ENCODE measurements at places on chromosomes 2 and 18. TPM values are rescaled to one million over a fixed set of nuclear protein-coding genes. Genes with fewer than 3 reads are reported as not detected.

Gene PLGLB2
- total RNA-seq = 1.1 TPM

Gene CNDP1
- not detected for total RNA-seq

Gene EIPR1
- total RNA-seq = 18.8 TPM

DNA sequence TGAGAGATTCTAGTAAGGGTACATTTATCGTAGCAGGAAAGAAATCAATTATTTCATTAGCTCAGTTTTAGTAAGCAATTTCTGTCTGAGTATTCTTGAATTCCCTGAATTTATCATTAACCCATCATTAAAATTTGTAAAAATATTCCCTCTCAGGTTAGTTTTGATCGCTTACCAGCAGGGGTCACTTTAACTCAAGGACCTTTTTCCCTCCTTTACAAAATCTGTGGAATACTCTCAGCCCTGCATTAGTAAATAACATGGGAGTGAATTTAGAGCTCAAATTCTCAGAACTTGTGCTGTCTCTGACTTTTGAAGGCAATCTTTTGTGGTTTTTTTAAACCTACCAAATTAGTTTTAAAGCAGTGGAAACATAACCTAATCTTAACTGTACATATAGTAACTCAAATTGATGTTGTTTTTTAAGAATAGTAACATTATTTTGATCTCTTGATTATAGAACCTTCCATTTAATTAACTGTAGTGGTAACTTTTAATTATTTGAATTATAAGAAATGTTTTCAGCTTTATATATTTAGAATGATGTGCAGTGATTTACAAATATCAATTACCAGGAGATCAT lies 97.2 kb downstream of the AGPS start:
- H3K4me3 ChIP-seq = no peak overlapping the region
- no peak for DNase-seq
- no peaks in the 10 kb centered on the region for H3K27me3 ChIP-seq
- H3K4me1 ChIP-seq = no peaks in the 10 kb centered on the region
- H3K27ac ChIP-seq = no peak overlapping the region

- H3K4me1 ChIP-seq = peaks cover 10% of the 10 kb centered on the region
- no peaks in the 10 kb centered on the region for H3K27me3 ChIP-seq
- H3K4me3 ChIP-seq = no peak overlapping the region
- no peaks in the 10 kb centered on the region for H3K36me3 ChIP-seq
- H3K27ac ChIP-seq = no peak overlapping the region
Observed at GRCh38 chr2:30149976-30150375, 3.2 kb downstream of the YPEL5 start.

Gene KLHL29
- 2.0 TPM for total RNA-seq

Gene HS6ST1
- 19.3 TPM for total RNA-seq

DNA sequence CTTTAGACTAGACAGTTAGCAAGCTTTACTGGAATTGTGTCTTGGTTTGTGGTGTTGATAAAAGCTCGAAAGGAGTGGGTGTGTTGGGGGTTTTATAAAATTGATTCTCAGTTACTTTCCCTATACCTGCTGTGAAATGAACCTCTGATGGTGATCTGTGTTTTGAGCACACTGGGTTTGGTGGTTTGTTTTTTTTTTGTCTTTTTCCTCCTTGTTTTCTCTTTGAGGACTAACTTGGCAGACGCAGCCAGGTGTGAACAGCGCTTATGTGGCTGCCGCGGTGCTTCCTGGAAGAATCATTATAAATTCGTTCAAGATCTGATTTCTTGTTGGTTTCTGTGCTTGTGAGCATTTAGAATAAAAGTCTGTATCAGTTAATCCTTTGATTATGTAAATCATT lies 28.5 kb downstream of the GRHL1 start:
- no peaks in the 10 kb centered on the region for H3K36me3 ChIP-seq
- no peaks in the 10 kb centered on the region for H3K27me3 ChIP-seq
- no peak overlapping the region for H3K4me3 ChIP-seq

- H3K4me3 ChIP-seq = no peak overlapping the region
- no peak for DNase-seq
- H3K4me1 ChIP-seq = no peaks in the 10 kb centered on the region
- no peak overlapping the region for H3K27ac ChIP-seq
Observed at GRCh38 chr2:27960237-27960912, 69.8 kb downstream of the BABAM2 start.

DNA sequence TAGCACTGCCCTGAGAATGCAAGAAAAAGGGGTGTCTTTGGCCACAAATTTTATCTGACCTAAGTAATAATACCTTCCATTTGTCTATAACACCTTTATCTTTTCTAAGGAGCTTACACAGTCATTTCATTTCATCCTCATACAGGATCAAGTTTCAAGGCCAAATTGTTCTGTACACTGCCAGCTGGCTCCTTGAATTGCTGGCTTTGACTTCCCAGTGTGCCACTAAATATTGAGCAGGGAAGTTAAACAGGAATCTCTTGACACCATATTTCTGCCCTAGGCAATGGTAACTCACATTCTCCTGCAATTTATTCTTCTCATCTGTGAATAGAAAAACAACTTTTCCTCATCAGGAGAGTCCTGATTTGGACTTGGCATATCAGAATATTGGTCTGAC lies 195.1 kb upstream of the LRP1B start:
- no peaks in the 10 kb centered on the region for H3K36me3 ChIP-seq
- H3K4me1 ChIP-seq = no peaks in the 10 kb centered on the region
- no peak overlapping the region for H3K27ac ChIP-seq
- no peak overlapping the region for H3K4me3 ChIP-seq
- H3K27me3 ChIP-seq = no peaks in the 10 kb centered on the region

Gene ARHGAP28
- total RNA-seq = 1.9 TPM

Gene MROH2A
- total RNA-seq = not detected

DNA sequence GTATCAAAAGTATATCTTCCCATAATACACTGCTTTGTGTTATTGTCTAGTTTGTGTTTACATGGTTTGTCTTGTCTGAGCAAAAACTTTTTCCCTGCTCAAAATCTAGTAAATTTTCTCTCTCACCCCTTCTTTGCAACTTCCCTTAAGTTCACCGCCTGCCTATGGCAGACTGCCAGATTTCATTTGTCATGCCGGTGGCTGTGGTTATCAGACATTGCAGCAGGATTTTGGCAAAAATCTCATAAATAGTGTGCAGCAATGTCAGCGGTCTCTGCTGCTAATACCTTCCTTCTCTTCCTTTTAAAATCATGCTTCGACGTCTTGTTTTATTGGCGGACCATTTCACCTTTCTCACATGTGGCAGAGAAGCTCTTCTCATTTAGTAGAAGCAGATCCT lies 45.6 kb upstream of the TMEM178A start:
- no peaks in the 10 kb centered on the region for H3K4me1 ChIP-seq
- no peaks in the 10 kb centered on the region for H3K36me3 ChIP-seq
- no peak overlapping the region for H3K4me3 ChIP-seq
- no peaks in the 10 kb centered on the region for H3K27me3 ChIP-seq
- H3K27ac ChIP-seq = no peak overlapping the region

GRCh38 chr18:3923750-3924149 lies 473.8 kb downstream of the TGIF1 start:
- H3K4me3 ChIP-seq = no peak overlapping the region
- no peak overlapping the region for H3K27ac ChIP-seq
- H3K4me1 ChIP-seq = no peaks in the 10 kb centered on the region
- no peaks in the 10 kb centered on the region for H3K36me3 ChIP-seq
- no peaks in the 10 kb centered on the region for H3K27me3 ChIP-seq

Gene MRPL44
- 40.8 TPM for total RNA-seq

Gene GPR155
- 4.0 TPM for total RNA-seq

GRCh38 chr2:71471276-71471675 lies 17.9 kb downstream of the DYSF start:
- H3K27me3 ChIP-seq = peaks cover 21% of the 10 kb centered on the region
- H3K4me3 ChIP-seq = no peak overlapping the region
- DNase-seq = no peak
- H3K27ac ChIP-seq = no peak overlapping the region
- H3K4me1 ChIP-seq = peaks cover under 1% of the 10 kb centered on the region

GRCh38 chr2:108707300-108707699 lies 12.0 kb upstream of the RANBP2 start:
- H3K27ac ChIP-seq = no peak overlapping the region
- H3K4me3 ChIP-seq = no peak overlapping the region

Gene KCNK3
- total RNA-seq = 1.5 TPM

GRCh38 chr2:227395556-227395955 lies 7.8 kb upstream of the SCYGR1 start:
- H3K4me3 ChIP-seq = no peak overlapping the region
- H3K27me3 ChIP-seq = no peaks in the 10 kb centered on the region
- H3K36me3 ChIP-seq = no peaks in the 10 kb centered on the region
- no peak overlapping the region for H3K27ac ChIP-seq
- no peak for DNase-seq

- H3K36me3 ChIP-seq = no peaks in the 10 kb centered on the region
- no peak for DNase-seq
- no peak overlapping the region for H3K4me3 ChIP-seq
- peaks cover 4% of the 10 kb centered on the region for H3K4me1 ChIP-seq
Observed at GRCh38 chr2:20593072-20594034, 57.5 kb downstream of the HS1BP3 start.

- DNase-seq = no peak
- no peaks in the 10 kb centered on the region for H3K27me3 ChIP-seq
- no peak overlapping the region for H3K27ac ChIP-seq
- H3K36me3 ChIP-seq = no peaks in the 10 kb centered on the region
- H3K4me3 ChIP-seq = no peak overlapping the region
Observed at GRCh38 chr2:188497726-188498125, 206.1 kb downstream of the GULP1 start.

Gene LDLRAD4
- 17.0 TPM for total RNA-seq

GRCh38 chr2:204197336-204198005 lies 260.9 kb downstream of the ICOS start:
- no peak overlapping the region for H3K4me3 ChIP-seq
- H3K36me3 ChIP-seq = no peaks in the 10 kb centered on the region
- DNase-seq = no peak
- H3K27me3 ChIP-seq = no peaks in the 10 kb centered on the region
- no peak overlapping the region for H3K27ac ChIP-seq

Gene SERPINB12
- total RNA-seq = not detected

Gene POLR1A
- total RNA-seq = 17.9 TPM

Gene CDKL4
- 0.64 TPM for total RNA-seq

Gene PLEKHH2
- 1.6 TPM for total RNA-seq

Gene PIKFYVE
- 18.2 TPM for total RNA-seq

- no peaks in the 10 kb centered on the region for H3K36me3 ChIP-seq
- no peaks in the 10 kb centered on the region for H3K27me3 ChIP-seq
- H3K27ac ChIP-seq = no peak overlapping the region
- H3K4me1 ChIP-seq = no peaks in the 10 kb centered on the region
Observed at GRCh38 chr2:30655660-30656059, 151.6 kb downstream of the CAPN13 start.
